ENCODE measurements at places on chromosomes 3 and 15.
A peak's percentile ranks its signal among the peaks of the same experiment; 100 is the strongest.

DNA sequence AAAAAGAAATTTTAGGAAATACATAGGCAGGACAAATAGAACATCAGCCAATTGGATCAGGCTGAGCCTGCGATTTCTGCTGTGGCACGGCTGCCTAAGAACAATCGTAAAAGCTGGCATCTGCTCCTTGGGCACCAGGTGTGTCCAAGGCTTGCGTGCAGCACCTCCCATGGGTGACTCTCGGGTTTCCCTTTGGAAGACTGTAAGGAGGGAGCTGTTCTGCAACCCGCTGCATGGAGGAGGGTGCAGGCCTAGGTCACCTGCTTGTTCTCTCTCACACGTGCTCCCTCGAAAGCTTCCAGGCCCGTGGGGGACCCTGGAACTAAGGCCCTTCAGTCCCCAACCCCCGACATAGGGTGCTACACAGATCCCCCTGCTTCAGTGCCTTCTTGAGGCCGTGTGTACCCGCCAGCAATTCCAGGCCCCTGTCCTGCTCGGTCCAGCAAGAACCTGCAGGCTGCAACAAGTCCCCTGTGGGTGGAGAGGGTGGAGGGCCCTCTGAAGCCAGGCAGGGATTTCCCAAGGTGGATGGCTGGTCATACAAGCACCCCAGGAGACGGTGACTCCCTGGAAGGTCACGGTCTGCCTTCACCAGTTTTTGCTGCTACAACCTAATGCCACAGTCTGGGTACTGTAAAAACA lies 3.4 kb downstream of the GP9 start:
- no peak for DNase-seq

DNA sequence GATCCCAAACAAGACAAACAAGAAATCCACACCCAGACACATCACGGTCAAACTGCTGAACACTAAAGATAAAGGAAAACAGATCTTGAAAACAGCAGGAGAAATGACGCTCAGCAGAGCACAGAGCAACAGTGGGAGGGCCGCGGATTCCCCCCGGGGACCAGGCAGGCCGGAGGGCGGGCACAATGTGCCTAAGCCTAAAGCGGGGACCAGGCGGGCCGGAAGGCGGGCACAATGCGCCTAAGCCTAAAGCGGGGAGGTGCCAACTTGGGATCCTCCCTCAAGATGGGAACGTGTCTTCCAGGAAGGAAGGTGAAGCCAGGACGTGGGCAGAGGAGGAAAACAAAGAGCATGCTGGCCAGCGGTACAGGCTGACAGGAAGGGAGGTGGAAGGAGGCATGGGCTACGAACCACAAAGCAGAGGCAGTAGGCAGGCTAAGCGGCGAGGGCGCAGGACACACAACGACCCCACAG lies 31.1 kb downstream of the CYFIP1 start:
- no peak for DNase-seq

GRCh38 chr15:96858694-96859093 lies 528.2 kb downstream of the NR2F2 start:
- DNase-seq: no peak

- no peak for DNase-seq
These were observed 133.4 kb downstream of the LPP start for GRCh38 chr3:188287339-188287738.

GRCh38 chr15:31975830-31976229 lies 54.5 kb upstream of the CHRNA7 start:
- no peak for DNase-seq

- DNase-seq: no peak
These were observed 56.4 kb downstream of the TPRA1 start for GRCh38 chr3:127534161-127534451.

- no peak for DNase-seq
These were observed 10.4 kb upstream of the PLAAT1 start for GRCh38 chr3:193230610-193231009.

DNA sequence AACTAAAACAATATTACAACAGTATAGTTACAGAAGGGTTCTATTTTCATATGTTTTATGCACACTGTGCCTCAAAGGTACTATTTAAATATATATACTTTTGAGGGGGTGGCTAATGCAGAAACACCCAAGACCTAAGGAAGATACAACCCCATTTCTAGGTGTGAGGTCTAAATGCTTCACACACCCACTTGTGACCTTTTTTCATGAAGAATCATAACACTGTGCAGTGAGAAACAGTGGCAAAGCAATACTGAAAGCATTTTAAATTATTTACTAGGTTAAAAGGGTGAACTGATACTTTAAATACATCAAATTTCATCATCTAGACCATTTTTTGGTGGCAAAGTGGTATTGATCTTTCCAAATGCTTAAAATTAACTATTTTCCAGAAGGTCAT lies 67.4 kb downstream of the SATB1 start:
- DNase-seq: no peak

GRCh38 chr3:137641879-137642704 lies 122.0 kb upstream of the SOX14 start:
- no peak for DNase-seq

- no peak for DNase-seq
These were observed 33.7 kb upstream of the GPR171 start for GRCh38 chr3:151236736-151237135.

GRCh38 chr3:187788984-187789857 lies 44.0 kb upstream of the BCL6 start:
- DNase-seq: no peak

DNA sequence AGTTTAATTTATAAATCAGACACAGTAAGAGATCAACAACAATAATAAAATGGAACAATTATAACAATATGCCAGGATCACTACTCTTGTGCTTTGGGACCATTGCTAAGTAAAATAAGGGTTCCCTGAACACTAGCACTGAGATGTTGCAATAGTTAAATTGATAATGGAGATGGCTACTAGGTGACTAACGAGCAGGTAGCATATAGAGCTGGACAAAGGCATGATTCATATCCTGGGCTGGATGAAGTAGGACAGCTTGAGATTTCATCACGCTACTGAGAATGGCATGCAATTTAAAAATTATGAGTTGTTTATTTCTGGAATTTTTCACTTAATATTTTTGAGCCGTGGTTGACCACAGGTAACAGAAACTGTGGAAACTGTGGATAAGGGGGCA lies 20.7 kb upstream of the MYZAP start:
- DNase-seq: no peak

DNA sequence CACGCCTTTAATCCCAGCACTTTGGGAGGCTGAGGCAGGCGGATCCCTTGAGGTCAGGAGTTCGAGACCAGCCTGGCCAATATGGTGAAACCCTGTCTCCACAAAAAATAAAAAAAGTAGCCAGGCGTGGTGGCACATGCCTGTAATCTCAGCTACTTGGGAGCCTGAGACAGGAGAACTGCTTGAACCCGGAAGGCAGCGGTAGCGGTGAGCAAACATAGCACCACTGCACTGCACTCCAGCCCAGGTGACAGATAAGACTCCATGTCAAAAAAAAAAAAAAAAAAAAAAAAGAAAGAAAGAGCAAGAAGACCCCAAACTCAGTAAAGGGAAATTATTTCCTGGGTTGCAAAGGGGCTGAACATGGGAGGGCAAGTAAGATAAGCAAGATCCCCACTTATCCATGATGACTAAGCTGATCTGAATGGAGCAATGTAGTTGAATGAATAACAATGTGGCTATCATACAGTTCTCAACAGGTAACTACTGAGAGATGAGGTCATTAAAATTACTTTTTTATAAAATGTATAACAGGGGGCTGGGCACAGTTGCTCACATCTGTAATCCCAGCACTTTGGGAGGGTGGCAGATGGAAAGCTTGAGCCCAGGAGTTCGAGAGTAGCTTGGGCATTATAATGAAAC lies 46.0 kb downstream of the RBM15B start:
- DNase-seq: no peak

DNA sequence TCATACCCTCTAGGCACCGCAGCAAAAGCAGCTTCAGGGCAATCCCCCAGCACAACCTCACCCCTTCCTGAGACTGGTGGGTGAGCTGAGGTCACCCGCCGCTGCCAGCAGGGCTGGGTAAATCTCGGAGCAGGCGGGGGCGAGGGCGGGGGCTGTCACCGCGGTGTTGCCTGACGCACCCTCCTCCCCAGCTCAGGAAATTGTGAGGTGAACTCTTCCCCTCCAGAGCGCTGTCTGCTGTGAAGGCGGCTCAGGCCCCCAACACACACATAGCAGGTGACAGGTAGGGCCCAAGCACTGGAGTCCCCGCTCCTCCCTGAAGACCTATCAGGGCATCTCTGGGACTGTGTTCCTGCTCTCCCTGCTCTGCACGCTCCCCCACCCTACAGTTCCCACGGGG lies 30.2 kb upstream of the FURIN start:
- peak; percentile 34 for DNase-seq

DNA sequence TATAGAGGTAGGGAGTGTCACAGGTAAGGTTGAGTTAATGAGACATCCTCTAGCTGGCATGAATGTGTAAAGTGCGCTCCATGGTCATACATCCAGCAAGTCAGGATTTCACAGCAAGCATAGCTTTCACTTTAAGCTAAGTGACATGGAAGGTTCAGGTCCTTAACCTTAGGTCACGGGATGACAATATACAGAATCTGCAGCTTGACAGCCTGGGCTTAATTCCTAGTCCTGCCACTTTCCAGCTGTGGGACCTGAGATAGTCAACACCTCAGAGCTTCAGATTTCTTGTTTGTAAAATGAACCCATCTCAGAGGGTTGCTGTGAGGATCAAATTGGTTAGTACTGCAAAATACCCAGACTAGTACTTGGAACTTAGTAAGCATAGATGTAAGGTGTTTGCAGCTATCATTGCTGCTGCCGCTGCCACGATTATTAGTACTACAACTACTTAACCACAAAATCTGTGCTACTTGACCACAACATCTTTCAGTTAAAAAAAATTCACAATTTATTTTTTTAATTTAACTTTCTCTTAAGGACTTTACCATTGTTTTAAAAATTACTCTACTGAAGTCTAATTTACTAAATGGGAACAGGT lies 890.1 kb upstream of the CFAP20DC start:
- no peak for DNase-seq

DNA sequence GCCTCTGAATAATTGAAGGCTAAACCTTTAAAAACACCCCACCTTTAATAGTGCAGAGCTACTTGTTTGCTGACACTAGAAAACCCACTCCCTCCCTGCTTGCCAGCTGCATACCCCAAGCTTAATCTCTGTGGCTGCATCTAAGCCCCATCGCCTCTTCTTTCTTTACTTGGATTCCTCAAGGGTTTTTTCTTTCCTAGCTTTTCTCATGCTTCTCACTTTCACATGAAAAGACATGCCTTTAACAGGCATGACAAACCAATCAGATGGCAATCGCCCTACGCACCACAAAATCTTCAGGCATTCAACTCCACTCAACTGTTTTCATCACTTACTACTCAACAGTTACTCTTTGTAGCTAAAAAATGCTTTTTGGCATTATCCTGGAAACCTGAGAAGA lies 77.5 kb downstream of the PLD1 start:
- DNase-seq: no peak

DNA sequence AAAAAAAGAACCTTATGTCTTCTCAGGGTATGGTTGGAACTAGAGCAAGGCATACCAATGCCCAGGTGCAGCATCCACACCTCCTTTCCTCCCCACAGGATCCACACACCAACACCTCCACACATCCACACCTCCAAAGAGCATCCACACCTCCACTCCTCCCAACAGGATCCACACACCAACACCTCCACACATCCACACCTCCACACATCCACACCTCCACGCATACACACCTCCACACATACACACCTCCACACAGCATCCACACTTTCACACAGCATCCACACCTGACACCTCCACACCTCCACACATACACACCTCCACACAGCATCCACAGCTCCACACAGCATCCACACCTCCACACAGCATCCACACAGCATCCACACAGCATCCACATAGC lies 5.3 kb downstream of the MESP1 start:
- DNase-seq: no peak

DNA sequence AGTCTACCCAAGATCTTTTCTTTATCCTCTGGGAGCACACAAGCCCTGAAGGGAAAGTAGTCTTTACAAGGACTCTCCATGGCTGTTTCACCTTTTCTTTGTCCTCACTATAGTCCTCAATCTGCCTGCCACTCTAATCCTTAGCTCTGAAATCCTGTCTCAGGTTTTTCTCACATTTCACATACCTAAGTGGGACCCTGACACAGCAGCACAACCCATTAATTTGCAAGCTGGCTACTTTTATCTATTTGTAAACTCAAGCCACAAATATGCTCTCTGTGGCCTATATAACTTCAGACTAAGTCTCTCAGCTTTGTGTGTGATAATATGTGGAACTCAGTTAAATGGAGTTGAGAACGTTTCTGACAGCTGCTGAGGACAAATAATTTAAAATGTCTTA lies 19.8 kb downstream of the SIN3A start:
- no peak for DNase-seq

GRCh38 chr3:4426261-4426781 lies 40.7 kb downstream of the SUMF1 start:
- DNase-seq: no peak

- peak; percentile 61 for DNase-seq
These were observed 437 bp downstream of the KLF13 start for GRCh38 chr15:31326875-31327668.

DNA sequence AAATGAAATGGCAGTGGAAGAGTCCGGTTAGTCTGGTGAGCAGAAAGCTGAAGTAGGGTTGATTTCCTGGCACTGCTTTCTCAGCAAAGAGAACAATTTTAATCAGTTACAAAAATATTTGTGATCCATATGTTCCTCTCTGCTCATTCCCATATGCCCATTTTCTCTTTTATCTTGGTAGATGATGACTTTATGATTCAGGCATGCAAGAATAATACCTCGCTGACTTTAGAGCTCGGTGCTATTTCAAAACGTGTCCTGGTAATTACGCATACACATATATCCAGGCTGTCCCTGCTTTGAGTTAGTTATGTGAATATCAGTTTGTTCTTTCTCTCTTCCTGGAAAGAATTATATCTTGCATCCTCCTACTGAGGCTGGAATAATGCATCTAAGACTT lies 38.5 kb downstream of the ARPP21 start:
- no peak for DNase-seq

- DNase-seq: no peak
These were observed 72.9 kb upstream of the MNS1 start for GRCh38 chr15:56537881-56538280.

GRCh38 chr15:22989576-22990477 lies 9.7 kb upstream of the CYFIP1 start:
- no peak for DNase-seq

- no peak for DNase-seq
These were observed 86.2 kb downstream of the CD47 start for GRCh38 chr3:108004647-108005046.

GRCh38 chr3:168121184-168122017 lies 25.7 kb upstream of the GOLIM4 start:
- no peak for DNase-seq

DNA sequence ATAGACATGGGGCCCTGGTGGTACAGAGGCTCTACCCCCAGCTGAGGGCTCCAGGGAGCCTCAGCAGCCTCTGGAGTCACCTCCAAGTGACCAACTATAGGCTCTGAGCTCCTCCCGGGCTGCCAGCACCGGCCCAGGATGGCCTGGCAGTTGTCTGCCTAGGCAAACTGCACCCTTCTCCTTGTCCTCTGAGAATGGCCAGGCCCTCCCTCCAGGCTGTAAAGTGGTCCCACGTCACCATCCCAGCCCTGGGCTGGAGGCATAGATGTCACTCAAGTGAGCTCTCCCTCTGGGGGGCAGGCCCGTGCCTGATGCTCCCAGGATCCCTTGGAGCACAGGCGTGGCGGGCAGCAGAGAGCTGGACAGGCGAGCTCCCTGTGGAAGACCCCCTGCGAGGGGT lies 120.1 kb downstream of the SEC22A start:
- no peak for DNase-seq

Measured in caudate nucleus (tissue), 63 donors.